ENCODE measurements at places on chromosomes 4 and X.

- DNase-seq = no peak
Measured at GRCh38 chr4:152118819-152119553, 358.2 kb upstream of the GATB start.

GRCh38 chrX:40243755-40244515 lies 146.2 kb upstream of the BCOR start:
- no peak for DNase-seq

DNA sequence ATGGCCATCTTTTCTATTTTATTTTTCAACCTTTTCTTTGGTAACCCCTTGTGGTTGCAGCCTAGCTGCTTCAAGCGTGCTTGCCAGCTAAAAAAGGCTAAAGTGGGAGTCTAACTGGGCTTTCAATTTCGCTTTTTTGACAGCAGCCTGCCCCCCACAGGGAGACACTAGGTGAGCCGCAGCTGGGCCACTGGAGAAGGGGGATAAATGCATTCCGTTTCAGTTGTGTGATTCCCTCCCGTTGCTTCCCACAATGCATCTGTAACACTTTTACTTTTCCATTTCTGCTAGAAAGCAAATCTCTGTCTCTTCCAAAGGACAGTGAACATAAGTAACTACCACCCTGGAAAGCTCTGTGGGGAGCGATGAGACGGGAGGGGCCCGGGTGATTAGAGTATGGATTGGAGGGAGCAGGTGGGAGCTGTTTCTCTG lies 86.3 kb upstream of the RAPGEF2 start:
- DNase-seq = no peak

- no peak for DNase-seq
Measured at GRCh38 chr4:186036976-186037581, 31.9 kb upstream of the TLR3 start.

DNA sequence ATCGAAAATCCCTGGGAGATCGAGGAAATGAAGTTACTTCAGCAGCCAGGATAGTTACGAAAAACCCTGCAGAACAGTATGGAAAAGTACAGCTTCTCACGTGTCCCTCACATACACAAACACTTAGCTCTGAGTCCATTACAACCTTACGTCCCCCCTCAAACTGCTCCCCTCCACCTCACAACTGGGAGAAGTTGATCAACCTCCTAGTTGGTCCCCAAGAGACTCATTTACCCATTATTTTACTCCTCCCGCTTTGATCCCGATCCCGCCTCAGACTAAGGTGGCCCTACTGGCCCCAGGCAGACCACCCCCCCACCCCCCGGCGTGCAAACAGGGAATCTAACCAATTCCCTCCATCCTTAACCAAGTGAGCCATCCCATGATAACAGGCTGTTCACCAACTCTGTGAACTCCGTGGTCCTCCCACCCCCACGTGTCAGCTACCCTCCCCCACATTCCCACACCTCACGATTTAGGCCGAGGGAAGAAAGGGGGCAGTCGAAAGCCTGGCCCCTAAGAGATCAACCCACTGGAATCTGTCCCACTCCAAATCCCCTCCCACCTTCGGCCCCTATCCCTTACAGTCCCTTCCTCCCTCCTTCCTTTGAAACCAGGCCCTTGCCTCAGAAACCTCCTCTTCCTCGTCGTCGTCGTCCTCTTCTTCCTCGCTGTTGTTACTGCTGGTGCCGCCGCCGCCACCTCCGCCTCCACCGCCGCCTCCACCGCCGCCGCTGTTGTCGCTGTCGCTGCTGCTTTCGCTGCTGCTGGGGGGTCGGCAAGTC lies 755 bp downstream of the ANKRD17 start:
- DNase-seq = peak; percentile 27

DNA sequence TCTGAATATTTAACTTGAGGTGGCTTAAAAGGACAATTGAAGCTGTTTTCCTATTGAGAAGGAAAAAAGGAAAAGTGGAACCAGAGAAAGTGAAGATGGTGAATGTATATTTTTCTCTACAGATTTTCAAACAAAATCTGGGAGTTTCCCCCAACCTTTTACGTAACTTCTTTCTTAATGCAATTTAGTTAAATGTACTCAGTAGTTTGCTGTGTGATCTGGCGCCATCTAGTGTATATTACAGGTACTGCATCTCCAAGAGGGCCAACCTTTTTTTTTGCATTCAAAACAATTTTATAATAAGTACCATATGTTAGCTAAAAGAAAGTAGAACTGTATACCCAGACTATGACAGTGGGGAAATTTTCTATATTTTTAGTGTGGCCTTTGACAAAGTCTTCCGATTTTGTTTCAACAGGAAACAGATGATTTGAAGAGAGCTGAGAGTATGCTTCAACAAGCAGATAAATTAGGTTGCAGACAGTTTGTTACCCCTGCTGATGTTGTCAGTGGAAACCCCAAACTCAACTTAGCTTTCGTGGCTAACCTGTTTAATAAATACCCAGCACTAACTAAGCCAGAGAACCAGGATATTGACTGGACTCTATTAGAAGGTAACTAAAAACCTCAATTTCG lies 82.0 kb downstream of the PLS3 start:
- peak; percentile 25 for DNase-seq

DNA sequence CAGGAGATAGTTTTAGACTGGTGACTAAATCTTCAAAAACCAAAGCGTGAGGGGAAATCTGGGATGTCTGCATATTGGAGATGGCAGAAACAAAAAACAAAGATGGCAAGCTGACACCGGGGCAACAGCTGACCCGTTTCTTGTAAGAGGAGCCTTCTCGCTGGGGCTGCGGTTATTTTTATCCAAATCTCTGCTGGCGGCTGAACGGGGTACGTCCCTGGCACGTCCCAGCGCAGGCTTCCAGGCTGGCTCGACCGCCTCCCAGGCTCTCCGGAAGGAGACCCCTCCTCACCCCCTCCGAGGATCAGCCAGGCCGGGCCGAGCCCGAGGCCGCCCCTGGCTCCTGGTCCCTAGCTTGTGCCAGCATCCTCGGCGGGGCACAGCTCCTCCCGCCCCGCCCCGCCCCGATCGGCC lies 403 bp downstream of the SGCB start:
- DNase-seq = no peak

- DNase-seq = no peak
Measured at GRCh38 chr4:38497121-38497520, 166.9 kb upstream of the KLF3 start.

DNA sequence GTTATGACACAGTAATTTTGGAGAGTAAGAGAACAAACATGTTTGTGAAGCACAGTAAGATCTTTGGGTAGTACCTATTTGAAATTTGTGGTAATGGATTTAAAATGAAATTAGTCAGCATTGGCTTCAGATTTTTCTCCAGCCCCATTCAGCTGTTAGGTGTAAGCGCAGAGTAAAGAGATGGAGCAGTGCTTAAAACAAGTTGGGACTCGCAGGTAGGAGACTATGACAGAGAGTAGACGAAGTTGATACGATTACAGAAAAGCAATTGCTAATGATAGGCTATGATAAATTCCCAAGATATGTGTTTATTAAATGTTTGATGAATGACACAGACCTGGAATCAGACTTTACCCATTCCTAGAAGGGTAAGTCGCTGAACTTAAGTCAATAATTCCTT lies 72.6 kb downstream of the CHIC2 start:
- DNase-seq = no peak

GRCh38 chrX:52353838-52354237 lies 15.0 kb upstream of the XAGE2 start:
- DNase-seq = no peak

DNA sequence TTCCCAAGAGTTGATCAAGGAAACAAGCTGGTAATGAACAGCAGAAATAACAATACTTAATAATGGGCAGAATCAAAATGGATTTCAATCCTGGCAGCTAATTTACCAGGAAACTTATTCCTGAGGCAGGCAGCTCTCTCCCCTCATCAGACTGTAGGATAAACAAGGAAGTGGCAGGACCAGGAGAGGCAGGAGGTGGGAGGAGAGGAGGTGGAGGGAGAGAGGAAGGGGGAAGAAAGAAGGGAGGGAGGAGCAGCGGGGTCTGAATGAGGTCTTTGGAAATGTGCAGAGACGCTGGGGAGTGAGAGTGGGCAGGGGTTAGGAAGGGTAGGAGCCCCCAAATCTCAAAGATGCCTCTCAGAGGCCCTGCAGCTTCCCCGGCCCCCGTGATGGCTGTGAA lies 231.5 kb downstream of the BCOR start:
- no peak for DNase-seq

DNA sequence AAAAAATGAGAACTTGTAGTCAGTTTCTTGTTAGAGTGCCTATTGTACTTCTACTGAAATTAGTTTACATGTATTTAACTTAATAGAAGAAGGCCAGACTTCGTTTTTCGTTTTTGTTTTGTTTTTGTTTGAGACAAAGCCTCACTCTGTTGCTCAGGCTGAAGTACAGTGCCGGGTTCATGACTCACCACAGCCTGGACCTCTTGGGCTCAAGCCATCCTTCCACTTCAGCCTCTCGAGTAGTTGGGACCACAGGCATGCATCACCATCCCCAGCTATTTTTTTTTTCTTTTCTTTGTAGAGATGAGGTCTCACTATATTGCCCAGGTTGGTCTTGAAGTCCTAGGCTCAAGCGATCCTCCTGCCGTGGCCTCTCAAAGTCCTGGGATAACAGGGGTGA lies 793.9 kb downstream of the ADGRL3 start:
- DNase-seq = no peak

DNA sequence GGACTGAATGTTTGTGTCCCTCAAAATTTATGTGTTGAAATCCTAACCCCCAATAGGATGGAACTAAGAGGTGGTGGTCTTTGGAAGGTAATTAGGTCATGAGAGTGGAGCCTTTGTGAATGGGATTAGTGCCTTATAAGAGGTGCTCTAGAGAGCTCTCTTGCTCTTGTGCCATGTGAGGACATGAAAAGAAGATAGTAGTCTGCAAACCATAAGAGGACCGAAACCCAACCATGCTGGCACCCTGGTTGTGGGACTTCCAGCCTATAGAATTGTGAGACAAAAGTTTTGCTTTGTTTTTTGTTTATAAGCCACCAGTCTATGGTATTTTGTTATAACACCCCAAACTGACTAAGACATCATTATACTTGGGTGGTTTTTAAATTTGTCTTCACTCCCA lies 417.1 kb downstream of the ANKRD50 start:
- no peak for DNase-seq

- DNase-seq = no peak
Measured at GRCh38 chr4:186248643-186249042, 17.3 kb upstream of the F11 start.

DNA sequence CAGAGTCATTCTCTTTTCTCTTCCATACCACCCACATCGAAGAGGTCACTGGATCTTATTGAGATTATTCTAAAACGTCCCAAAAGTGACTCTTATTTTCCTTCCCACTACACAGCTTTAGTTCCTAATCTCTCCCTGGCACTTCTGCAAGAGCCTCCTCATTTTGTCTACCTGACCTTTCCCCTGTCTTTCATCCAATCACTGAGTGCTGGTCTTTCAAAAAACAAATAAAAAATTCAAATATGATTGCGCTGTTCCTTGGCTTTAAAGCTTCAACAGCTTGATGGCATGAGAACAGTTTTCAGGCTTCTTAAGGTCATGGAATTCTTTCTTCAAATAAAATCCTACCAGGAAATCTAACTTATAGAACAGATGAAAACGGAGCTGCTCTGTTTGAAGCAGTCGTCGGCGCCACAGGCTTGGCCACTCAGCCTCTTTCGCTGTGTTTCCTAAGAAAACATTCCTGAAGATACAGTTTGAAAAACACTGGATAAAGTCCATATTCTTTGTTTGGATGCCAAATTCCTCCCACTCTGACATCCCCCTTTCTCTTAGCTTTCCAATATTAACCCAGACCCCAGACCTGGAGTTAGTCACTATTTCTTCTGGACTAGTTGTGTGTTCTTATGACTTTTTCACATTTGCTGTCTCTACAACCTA lies 12.5 kb downstream of the SYTL5 start:
- no peak for DNase-seq

DNA sequence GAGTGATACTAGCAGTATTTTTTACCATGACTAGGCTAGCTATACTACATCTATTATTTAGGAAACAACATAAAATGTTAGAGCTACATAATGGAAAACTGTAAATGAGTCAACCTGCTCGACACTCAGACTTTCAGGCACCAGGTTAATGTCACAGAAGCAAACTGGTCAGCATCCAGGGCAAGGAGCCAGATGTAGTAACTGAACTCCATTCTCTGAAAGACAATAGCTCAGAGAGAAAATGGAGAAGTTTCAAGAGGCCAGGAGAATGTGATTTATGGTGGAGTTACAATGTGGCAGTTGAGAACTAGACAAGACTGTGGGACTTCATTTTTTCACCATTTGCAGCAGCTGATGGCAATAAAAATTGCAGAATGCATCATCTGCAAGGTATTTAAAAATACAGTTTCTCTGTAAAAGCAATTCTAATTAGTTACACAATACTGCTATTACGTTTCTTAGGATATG lies 342.7 kb upstream of the PABPC4L start:
- DNase-seq = no peak

GRCh38 chr4:73381214-73381613 lies 22.9 kb upstream of the ALB start:
- DNase-seq = no peak

DNA sequence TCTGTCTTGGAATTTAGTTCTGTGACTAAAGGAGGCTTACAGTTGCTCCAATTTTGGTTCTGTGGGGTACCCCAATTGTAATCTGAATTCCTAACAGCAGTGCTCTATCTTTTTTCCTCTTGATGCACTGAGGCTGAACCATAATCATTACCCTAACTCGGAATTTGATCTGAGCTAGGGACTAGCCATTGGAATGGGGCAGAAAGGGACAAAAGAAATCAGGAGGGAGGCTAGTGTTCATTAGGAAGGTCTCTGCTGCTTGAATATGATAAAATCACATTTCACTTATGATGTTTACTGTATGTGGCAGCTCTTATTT lies 2.7 kb downstream of the KLF3 start:
- no peak for DNase-seq

DNA sequence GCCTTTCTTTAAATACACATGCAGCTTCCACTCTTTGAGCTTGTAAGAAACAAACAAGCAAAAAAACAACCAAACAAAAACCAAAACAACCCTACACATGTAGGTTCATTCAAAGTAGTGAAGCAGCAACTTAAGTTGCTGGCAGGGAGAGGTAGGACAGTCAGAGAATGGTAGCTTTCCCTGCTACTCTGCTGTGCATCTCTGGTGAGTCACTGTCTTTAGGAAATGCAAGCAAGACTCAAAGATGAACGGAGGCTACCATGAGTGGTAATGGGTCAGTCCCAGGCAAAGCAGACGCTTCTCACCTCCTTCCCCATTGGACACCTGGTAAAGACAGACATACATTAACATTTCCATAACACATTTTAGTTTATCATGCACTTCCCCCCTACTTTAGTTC lies 43.2 kb downstream of the PGRMC2 start:
- no peak for DNase-seq

DNA sequence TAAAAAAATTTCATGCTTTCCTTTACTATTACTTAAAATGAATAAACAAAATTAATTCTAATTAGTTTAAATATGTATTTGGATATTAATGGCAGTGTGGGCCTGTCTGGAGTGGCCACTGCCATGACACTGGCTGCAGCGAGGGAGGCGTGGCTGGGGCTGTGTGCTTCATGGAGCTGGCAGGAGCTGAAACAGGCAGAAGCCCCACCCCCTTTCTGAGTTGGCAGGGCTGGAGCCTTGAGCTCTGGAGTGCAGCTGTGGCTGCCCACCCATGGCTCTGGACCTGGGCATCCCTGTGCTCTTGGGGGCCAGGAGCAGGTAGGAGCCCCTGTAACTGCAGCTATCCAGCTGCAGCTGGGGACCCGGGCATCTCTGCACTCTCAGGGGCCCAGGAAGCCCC lies 8.2 kb upstream of the HSD17B11 start:
- no peak for DNase-seq

- no peak for DNase-seq
Measured at GRCh38 chr4:87881115-87881514, 48.3 kb downstream of the MEPE start.
